ENCODE measurements at places on chromosomes 5 and 9.

GRCh38 chr5:72691751-72692150 is 124.7 kb upstream of the TNPO1 start:
- no peak for DNase-seq

- DNase-seq: no peak
Observed at GRCh38 chr5:168578538-168579487, at the start of gene PANK3. PANK3 (minus strand) TSS chr5:168579368; CDS start chr5:168579283, 85 bp downstream.

GRCh38 chr5:118354797-118355196 is 633.5 kb downstream of the DTWD2 start:
- DNase-seq: no peak

- DNase-seq: peak; percentile 92
Observed at GRCh38 chr5:175534070-175534932, 55.9 kb downstream of the SFXN1 start.

DNA sequence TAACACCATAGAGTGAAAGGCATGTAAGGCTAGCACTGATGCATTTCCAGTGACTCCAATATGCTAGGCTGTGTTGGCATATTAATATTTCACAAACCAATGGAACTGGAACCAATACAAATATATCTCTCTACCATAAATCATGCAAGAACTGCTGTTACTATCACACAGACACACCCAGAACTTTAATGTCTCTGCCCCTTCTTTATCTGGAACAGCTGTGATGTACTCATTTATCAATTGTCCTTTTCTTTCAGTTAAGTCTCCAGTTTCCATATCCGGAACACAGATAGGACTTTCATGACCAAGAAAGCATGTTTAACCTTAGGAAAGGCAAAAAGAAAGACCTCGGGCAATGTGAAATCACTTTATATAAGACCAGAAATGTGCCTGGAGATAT is 70.3 kb downstream of the SPTLC1 start:
- DNase-seq: no peak

- no peak for DNase-seq
Observed at GRCh38 chr9:125485471-125486151, 221.4 kb downstream of the MAPKAP1 start.

DNA sequence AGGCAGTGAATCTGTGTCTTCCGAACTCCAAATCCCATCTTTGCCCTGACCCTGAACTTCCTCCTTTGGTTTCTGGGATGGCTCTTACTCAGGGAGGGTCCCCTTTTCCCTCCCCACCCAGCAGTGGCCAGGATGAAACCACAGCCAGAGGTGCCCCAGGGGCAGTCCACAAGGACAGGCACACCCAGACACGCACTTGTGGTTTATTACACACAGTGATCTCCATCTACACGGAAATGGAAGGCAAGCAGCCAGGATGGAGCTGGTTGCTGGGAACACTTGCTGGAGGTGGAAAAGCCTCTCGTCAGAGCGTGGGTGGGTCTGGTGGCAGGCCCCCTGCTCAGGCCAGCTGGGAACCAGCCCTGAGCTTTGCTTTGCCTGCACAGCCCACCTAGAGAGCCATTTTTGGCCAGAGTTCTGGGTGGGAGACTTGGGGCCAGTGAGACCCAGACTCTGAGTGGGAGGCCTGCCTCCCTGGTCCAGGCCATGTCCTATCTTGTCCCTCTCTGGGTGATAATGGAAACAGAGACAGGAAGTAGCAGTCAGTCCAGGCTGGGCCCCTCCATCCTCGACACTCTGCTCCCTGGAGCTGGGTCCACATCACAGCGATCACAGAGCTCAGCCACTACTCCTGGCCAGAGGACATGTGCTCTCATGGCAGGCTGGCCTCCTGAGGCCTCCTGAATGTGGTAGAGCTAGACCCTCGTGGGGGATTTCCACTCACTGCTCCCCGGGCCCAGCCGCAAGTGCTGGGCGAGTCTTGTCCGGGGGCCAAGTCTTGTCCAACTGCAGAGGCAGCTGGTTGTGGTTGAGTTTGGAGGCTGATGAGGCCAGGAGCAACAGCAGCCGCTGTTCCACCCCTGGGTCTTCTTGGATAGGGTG is 5.1 kb upstream of the PHYKPL start:
- no peak for DNase-seq

GRCh38 chr5:134957920-134958608 is 9.6 kb upstream of the CATSPER3 start:
- DNase-seq: no peak

- no peak for DNase-seq
Observed at GRCh38 chr5:68074633-68075032, 140.9 kb upstream of the PIK3R1 start.

DNA sequence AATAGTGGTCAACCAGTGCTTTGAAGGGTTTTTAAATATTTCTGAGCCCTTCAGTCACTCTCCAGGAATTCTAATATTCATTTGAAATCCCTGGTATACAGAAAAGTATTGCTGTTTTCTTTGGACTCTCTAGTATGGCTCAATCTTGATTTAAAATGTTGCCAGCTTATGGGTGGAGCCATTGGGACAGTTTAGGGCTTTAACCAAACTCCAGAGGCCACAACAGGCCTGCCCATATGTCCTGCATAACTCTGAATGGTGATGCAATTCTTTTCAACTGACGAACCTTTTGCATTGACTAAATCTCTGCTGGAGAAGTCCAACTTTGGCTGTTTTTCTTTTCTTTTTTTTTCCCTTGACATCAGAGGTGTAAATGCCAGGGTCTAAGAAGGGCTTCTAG is 10.3 kb upstream of the ANKHD1 start:
- no peak for DNase-seq

DNA sequence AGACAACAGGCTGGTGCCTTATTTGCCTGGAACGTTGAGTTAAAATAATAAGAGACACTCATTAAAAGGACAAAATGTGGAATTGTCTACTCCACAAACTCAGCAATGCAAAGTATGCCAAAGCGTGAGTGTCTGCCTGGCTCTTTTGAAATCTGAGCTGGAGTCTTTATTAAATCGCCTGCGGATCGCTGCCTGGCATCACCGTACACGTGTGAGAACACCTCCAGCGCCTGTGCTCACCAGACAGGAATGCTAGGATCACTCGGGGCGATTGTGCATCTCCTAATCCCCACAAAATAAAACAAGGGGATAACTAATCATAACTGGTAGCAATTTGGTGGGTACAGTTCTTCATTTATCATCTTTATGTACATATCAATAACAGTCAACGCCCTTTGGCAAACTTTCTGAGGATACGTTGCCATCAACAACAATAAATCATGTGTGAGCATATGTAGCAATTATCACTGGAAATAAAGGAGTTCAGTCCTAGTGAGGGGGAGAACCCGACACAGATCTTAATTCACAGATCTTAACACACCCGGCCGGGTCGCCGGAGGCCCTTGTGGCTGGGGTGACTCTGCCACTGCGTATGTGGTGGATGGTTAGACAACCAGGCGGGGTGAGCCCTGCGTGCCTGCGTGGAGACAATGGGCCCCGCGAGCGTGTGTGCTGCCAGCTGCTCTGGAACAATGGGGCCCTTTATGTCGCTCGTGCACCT is 284.9 kb upstream of the IRX1 start:
- no peak for DNase-seq

- DNase-seq: no peak
Observed at GRCh38 chr5:172939611-172940267, 19.5 kb upstream of the RPL26L1 start.

DNA sequence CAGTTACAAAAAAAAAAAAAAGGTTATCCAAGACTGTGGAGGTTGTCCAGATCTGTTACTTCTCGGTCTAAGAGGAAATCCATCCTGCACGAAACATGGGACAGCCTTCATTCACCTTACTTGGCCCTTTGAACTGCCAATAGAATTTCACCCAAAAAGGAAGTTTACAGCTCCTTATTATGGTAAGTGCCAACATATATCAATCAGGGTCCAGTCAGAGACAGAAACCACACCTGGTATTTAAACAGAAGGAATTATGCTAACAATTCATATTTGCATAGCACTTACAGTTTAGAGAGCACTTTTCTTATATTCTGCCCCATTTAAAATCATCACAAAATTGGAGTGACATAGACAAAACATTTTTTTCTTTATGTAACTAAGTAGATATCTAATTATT is 93.6 kb upstream of the PTPN3 start:
- DNase-seq: no peak

DNA sequence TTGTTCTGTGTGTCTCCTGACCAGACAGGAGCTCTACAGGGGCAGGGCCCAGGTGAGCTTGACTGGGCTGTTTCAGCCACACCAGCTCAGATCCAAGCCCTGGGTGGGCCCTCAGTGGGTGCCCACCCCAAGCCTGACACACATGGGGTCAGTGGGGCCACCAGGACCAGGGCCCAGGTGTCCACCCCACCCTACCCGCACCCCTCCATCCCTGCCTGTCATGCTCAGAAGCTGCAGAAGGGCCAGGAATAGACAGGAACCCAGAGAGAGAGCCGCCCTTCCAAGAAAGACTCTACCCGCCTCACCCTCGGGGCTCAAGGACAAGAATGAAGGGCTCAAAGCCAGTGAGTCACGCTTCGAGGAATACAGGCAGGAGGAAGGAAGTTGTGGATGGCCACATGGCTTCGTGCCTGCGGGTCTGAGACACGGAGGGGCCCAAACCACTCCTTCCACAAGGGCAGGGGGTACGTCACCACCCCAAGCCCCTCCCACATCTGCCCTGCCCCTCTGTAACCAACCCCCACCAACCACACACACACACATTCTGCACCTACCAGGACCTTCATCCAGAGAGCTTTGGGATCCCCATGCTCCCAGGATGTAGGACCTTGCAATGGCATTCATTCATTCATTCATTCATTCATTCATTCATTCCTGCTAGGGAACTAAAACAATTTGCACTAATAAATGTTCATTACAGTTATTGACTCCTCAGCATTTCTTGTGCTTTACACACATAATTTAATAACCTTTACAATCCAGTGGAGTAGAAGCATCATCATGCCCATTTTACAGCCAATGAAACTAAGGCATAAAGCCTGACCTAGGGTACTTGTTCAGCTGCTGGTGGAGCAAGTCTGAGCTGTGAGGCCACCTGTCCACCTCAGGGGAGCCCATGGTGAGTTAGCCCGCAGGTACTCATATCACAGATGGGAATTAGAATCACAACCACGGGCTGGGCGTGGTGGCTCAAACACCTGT is 55.9 kb upstream of the STXBP1 start:
- peak; percentile 82 for DNase-seq

GRCh38 chr5:81230416-81230815 is 2.7 kb upstream of the CKMT2 start:
- DNase-seq: no peak

DNA sequence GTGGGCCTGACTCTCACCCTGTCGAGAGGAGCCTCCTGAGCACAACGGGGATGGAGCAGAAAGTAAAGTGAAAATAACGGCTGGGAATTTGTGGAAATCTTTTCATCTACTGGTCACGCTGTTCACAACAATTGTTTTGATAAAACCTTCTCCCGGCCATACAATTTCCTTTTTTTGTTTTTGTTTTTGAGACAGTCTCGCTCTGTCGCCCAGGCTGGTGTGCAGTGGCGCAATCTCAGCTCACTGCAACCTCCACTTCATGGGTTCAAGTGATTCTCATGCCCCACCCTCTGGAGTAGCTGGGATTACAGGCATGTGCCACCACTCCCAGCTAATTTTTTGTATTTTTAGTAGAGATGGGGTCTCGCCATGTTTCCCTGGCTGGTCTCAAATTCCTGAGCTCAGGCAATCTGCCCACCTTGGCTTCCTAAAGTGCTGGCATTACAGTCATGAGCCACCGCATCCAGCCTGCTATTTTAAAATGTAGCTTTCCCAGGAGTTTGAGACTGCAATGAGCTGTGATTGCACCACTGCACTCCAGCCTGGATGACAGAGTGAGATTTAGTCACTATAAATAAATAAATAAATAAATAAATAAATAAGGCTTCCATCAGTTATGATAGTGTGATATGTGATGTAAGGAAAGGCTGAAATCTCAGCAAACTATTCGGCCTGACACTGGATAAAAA is 73.5 kb upstream of the PTGER4 start:
- DNase-seq: no peak

GRCh38 chr9:121383715-121384114 is 13.7 kb upstream of the STOM start:
- no peak for DNase-seq

GRCh38 chr9:32558408-32558934 is 6.1 kb upstream of the TOPORS start:
- no peak for DNase-seq

DNA sequence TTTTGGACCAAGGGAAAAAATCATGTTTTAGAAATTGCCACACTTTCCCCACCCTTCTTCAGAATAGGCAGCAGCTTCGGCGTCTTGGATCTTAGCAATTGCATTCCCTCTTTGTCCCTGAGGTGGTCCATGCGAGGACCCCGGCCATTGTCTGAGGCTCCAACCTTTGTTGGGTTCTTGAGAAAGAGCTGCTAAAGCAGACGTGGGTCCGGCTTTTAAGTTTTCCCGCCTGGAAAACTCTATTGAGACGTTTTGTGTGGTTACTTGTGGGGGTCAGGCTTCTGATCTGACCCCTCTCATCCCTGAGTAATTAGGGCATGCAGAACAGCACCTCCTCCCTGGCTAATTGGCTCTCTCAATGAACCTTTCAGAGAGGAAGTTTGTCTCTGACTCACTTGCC is 509.6 kb upstream of the TNC start:
- no peak for DNase-seq

DNA sequence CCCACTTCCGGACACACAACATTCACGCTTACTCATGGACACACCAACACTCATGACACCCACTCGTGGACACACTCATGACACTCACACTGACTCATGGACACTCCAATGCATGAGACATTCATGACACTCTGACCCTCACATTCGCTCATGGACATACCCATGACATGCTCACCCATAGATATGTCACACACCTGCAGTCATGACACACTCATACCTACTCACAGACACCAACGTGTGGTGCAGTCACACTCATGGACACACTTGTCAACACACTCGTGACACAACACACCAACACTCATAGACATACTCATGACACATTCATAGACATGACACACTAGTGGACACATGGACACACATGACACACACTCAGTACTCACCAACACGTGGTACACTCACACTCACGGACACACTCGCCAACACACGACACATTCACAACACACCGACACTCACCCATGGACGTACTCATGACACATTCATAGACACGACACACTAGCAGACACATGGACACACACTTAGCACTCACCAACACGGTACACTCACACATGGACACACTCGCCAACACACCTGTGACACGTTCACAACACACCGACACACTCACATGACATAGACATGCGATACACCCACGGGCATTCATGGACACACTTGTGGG is 73.4 kb downstream of the PHF2 start:
- DNase-seq: peak; percentile 33
